NCI-H1694 treated with DMSO at 0.1 percent for 48 hours (cell line): ENCODE measurements at places on chromosomes 1 and 21.
A peak's percentile ranks its signal among the peaks of the same experiment; 100 is the strongest.

- no peak for DNase-seq
Measured at GRCh38 chr1:204341380-204341779, 18.3 kb downstream of the PLEKHA6 start.

DNA sequence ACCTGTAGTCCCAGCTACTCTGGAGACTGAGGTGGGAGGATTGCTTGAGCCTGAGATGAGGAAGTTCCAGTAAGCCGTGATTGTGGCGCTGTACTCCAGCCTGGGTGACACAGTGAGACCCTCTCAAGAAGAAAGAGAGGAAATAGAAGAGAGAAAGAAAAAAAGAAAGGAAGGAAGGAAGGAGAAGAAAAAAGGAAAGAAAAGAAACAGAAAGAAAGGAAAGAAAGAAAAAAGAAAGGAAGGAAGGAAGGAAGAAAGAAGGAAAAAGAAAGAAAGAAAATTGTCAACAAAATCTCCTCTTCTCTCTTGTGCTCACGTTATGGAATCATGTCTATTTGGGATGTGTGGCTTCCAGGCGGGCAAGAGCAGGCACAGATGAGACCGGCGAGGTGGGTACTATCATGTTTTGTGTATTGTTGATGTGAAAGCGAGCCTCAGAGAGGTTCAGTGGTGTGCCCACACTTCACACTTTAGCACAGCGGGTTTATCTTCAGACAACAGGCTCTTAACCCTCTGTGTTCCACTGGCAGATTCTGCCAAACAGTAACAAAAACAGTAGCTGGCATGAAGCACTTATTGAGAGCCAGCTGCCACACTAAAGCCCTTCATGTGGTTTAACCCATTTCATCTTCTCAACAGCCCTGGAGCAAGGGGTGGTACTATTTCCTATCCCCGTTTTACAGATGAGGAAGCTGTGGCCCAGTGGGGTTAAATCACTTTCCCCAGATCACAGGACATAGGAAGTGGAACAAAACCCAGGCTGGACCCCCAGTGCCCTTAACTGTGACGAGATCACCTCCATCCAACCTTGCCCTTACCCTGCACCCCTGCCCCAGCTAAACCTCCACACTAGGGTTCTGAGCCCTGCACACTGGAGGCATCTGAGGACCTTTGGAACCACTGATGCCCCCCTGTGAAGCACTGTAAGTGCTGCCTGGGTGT lies 94.7 kb upstream of the TARDBP start:
- peak; percentile 36 for DNase-seq

DNA sequence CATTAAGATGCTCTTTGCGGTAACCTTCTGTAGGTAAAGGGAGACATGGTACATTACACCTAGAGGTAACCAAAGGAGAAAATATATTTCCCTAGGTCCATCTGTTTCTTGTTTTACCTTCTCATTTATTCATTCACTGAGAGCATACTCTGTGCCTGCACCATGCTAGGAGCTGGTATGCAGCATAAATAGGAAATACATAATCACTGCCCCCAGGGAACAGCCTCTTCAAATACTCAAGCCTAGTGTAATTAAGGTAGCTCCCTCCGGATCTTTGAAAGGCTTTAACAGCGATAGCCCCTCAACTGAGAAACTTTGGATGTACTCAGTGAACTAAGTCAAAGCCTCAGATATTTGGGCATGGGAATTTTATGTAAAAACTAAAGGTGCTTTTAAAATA lies 123.6 kb downstream of the GABPA start:
- DNase-seq: no peak

DNA sequence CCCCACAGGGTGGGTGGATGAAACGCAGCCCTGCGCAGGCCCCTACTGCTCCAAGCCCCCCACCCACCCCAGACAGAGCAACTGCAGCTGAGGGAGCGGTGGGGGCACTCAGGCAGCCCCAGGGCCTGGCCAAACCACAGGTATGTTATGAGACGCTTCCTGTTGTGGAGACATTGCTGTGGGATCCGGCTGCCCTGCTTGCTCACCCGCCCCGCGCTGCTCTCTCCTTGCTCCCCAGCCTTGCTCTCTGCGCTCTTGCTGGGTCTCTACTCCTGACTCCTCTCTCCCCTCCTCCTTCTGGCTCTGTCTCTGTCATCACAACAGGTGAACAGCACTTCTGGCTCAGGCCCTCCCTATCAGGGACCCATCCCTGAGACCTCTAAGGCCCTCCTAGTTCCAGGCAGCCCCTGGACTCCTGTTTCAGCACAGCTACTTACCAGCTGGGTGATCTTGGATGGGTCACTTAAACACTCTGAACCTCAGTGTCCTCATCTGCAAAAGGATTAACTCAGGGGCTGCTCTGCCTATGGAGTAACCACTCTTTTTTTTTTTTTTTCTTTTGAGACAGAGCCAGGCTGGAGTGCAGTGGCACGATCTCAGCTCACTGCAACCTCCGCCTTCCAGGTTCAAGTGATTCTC lies 15.9 kb downstream of the COL8A2 start:
- DNase-seq: no peak

GRCh38 chr21:16767201-16767600 lies 745.6 kb upstream of the CXADR start:
- no peak for DNase-seq

DNA sequence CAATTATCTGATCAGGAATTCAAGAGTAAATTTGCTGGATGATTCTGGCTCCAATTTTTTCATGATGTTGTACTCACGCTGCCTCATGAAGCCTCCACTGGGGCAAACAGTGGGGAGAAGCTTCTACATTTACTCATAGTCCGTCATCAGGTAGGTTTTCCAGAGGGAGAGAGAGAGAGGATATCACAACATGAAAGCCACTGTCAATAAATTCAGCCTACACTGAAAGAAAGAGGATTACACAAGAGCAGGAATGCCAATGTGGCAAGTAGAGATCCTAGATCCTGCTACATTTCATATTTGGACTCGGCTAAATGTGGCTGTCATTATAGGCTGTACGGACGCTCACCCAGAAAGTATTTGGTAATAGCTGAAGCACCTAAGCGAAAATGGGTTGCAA lies 819.9 kb downstream of the BRINP3 start:
- DNase-seq: no peak

GRCh38 chr1:209720826-209721225 lies 16.2 kb downstream of the HSD11B1 start:
- DNase-seq: no peak

DNA sequence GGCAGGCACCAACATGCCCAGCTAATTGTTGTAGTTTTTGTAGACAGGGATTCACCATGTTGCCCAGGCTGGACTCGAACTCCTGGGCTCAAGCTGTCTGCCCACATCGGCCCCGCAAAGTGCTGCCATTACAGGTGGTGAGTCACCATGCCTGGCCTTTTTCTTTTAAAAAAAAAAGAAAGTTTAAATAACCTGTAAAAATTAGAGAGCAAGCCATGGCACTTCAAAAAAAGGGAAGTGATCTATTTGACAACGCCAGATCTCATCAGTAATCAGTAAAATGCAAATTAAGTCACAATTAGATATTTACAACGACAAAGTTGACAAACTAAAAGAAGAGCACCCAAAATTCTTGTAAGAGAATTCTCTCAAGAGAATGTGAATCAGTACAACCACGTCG lies 2.9 kb upstream of the RBBP5 start:
- no peak for DNase-seq

DNA sequence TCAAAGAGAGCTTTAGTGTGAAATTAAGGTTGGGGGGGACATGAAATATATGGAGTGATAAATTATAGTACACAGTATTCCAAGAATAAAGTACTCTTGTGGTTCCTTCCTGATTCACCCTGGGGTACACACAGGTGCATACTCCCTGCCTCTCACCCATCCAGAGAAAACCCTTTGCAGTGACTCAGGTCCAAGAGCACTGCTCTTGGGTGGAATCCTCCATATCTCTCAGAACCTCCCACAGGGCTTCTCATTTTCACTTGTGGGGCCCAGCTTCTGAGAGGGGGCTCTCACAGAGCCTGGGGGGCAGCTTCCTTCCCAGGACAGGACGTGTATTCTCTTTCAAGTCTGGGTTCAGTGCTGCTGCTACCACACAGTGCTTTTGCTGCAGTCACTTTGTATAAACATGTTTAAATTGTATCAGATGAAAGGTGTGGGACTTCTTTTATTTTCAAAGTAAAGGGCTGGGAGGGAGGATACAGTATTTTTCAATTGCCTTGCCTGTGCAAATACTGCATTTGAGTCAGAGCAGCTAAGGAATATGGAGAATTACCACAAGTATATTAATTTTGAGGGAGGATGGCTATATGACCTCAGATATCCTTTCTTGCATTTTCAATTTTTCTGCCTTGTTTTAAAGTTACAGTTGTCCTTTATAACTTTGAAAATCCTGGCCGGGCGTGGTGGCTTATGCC lies 24.9 kb upstream of the BMP8A start:
- DNase-seq: no peak

- no peak for DNase-seq
Measured at GRCh38 chr1:32454726-32455125, 10.1 kb upstream of the ZBTB8B start.

GRCh38 chr1:20493839-20494608 lies 8.0 kb upstream of the CAMK2N1 start:
- peak; percentile 74 for DNase-seq

GRCh38 chr1:6743189-6744101 lies 41.8 kb upstream of the CAMTA1 start:
- DNase-seq: no peak

- no peak for DNase-seq
Measured at GRCh38 chr1:117759535-117759934, 153.7 kb downstream of the TENT5C start.

GRCh38 chr1:1060281-1061000 lies 13.7 kb downstream of the RNF223 start:
- DNase-seq: no peak

DNA sequence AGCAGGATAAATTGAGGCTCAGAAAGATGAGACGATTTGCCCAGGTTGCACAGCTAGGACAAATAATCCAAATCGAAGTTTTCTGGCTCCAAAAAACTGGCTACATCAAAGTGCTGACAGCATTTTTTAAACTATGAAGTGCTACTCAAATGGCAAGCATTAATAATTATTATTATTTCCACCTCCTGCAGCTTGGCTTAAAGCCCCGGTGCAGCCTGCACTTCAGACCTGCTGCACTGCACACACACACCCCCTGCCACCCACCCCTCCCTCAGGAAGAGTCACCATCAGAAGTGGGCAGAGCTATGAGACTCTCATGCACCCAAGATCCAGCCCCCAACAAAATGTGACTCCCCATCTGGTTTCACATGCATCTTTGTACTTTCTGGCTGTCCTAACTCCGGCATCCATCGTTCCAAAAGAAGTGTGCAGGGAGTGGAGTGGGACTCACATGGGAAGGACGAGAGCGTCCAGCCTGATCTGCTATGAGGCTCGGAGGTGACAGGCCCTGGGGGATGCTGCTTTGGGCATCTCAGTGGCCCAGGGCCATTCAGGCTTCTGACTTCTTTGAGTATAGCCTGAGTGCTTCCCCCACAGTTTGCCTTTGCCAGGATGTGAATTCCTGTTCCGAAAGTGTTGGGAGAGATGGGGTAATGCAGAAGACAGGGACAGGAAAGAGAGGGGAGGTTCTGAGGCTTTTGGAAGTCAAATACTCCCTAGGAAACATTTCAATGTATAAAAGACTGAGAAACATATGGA lies 65.0 kb upstream of the FAM20B start:
- DNase-seq: no peak

DNA sequence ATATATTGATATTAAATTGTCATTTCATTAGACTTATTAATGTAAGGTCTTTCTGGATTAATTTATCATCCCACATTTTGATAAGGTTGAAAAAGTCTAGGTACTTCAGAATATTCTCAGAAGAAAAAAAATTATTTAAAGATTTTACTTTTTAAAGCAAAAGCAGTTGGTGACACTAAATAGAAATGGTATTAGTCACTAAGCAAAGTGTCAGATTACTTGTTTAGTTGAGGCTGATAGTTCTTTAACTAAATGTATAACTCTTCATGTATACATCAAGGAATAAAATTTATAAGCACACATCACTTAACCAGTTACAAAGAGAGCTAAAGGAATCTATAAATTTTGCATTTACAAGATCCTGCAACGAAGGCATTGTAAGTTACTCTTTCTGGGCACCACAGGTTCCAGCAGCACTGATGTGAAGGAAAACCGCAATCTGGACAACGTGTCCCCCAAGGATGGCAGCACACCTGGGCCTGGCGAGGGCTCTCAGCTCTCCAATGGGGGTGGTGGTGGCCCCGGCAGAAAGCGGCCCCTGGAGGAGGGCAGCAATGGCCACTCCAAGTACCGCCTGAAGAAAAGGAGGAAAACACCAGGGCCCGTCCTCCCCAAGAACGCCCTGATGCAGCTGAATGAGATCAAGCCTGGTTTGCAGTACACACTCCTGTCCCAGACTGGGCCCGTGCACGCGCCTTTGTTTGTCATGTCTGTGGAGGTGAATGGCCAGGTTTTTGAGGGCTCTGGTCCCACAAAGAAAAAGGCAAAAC lies 101.1 kb downstream of the ADARB1 start:
- no peak for DNase-seq

- no peak for DNase-seq
Measured at GRCh38 chr1:38020396-38020795, 7.9 kb downstream of the UTP11 start.

DNA sequence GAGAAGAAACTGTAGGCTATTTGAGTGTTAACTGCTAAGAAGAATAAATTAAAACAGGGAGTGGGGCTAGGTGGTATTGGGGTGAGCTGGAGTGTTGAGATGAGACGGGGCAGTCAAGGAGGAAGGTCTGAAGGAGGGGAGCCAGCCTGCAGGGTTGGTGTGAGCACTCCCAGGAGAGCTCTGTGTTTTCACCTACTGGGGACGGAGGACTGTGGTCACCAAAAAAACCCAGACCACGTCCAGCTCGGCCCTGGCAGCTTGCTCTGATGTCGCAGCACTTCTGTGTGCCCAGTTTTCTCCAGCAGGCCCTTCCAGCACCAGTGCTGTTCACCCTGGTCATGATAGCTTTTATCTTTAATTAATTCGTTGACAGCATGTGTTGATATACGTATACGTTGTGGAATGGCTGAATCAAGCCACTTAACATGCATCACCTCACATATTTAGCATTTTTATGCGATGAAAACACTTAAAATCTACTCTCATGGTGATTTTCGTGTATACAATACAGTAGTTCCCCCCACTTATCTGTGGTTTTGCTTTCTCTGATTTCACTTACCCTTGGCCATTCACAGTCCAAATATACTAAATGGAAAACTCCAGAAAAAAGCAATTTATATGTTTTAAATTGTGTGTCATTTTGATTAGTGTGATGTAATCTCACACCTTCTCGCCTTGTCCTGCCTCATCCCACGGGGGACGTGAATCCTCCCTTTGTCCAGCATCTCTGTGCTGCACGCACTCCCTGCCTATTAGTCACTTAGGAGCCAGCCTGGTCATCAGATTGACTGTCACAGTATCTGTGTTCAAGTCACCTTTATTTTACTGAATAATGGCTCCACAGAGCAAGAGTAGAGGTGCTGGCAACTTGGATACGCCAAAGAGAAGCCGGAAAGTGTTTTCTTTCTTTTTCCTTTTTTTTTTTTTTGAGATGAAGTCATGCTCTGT lies 12.3 kb downstream of the FAM3B start:
- DNase-seq: no peak

DNA sequence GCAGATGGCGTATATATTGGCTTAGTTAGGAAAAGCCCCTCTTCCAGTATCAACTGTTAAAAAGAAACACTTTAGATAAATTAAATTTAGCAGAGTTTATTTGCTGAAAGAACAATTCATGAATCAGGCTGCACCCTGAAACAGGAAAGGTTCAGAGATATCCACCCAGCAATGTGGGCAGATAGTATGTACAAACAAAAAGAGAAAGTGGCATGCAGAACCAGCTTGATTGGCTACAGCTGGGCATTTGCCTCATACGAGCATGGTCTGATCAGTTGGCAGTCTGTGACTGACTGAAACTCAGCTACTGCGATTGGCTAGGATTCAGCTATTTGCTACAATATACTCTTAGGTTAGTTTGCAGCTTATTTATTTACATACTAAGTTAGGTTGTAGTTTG lies 98.2 kb downstream of the ZC3H11B start:
- DNase-seq: no peak
